ENCODE measurements at places on chromosomes 5 and 9. TPM values are rescaled to one million over a fixed set of nuclear protein-coding genes. Genes with fewer than 3 reads are reported as not detected.

LTC4S gene
- not detected for total RNA-seq

GABRA1 gene
- total RNA-seq, result not detected

IL9 gene
- total RNA-seq, result not detected

KLHL3 gene
- 1.2 TPM for total RNA-seq

CPLANE1 gene
- 8.5 TPM for total RNA-seq

NUDT12 gene
- total RNA-seq, result 4.0 TPM

KIF4B gene
- total RNA-seq, result under 0.01 TPM

FGF10 gene
- not detected for total RNA-seq

DMRT3 gene
- not detected for total RNA-seq

MRPS2 gene
- 53.8 TPM for total RNA-seq

PCDHGC3 gene
- total RNA-seq, result 18.0 TPM

GPR107 gene
- total RNA-seq, result 16.9 TPM

MAP3K1 gene
- total RNA-seq, result 9.3 TPM

SH3TC2 gene
- 4.6 TPM for total RNA-seq

TERT gene
- not detected for total RNA-seq

C1QTNF2 gene
- total RNA-seq, result 0.20 TPM

RGS7BP gene
- total RNA-seq, result 0.20 TPM

PAEP gene
- total RNA-seq, result not detected

NDOR1 gene
- total RNA-seq, result 16.6 TPM

KCNV2 gene
- not detected for total RNA-seq

GCNT4 gene
- 0.44 TPM for total RNA-seq

LVRN gene
- not detected for total RNA-seq

PCDHGA11 gene
- total RNA-seq, result 4.4 TPM

HMMR gene
- 43.2 TPM for total RNA-seq

CDC25C gene
- 9.4 TPM for total RNA-seq

NR2F1-AS1 gene
- total RNA-seq, result 7.9 TPM

GRAMD2B gene
- 3.9 TPM for total RNA-seq

FSTL4 gene
- not detected for total RNA-seq

NR6A1 gene
- 0.54 TPM for total RNA-seq

PCDHGB6 gene
- total RNA-seq, result 0.73 TPM

SOX30 gene
- total RNA-seq, result not detected

CORO2A gene
- total RNA-seq, result 0.84 TPM

SPATA9 gene
- total RNA-seq, result 0.39 TPM

CCL27 gene
- not detected for total RNA-seq

ANKDD1B gene
- not detected for total RNA-seq

DBH gene
- total RNA-seq, result not detected

CYLC2 gene
- not detected for total RNA-seq

GLDC gene
- total RNA-seq, result 2.1 TPM

All from mammary microvascular endothelial cell (primary cell).